ENCODE measurements at places on chromosomes 13 and 19.

GRCh38 chr19:16376241-16376640 is 51.6 kb downstream of the KLF2 start:
- DNase-seq = no peak

DNA sequence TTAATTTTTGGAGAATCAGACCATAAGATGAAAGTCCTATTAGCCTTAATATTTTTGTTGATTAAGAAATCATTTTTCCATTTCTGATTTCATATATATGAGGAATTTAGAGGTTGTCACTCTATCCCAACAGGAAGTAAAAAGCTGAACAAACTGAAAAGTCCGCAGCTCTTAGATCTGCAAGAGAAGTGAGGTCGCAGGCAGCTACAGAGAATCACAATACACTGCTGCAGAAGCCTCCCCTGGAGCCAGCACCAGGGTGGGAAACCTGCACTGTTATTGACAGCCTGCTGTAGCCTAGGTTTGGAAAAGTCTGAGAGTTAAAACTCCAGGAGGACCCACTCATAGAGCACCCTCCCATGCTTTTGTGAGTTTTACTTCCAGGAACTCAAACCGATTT is 29.9 kb downstream of the TNFRSF19 start:
- no peak for DNase-seq

GRCh38 chr19:13712767-13713201 is 51.5 kb upstream of the MRI1 start:
- no peak for DNase-seq

DNA sequence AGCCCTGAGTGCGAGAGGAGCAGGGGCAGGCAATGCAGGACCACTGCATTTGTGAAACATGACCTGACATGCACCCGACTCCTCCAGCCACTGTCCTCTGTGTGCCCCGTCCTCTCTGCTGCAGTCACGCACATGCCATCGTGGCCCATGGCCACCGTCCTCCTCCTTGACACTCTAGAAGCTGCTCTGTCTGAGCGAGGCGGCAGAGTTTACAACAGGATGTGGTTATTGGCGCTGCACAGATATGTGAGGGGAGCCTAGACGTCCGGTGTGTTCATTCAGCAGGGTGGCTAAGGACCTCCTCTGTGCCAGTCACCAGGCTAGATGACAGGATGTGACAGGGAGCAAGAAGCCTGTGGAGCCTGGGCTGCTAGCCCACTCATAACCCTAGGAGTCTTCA is 277.8 kb downstream of the FOXO1 start:
- DNase-seq = no peak

DNA sequence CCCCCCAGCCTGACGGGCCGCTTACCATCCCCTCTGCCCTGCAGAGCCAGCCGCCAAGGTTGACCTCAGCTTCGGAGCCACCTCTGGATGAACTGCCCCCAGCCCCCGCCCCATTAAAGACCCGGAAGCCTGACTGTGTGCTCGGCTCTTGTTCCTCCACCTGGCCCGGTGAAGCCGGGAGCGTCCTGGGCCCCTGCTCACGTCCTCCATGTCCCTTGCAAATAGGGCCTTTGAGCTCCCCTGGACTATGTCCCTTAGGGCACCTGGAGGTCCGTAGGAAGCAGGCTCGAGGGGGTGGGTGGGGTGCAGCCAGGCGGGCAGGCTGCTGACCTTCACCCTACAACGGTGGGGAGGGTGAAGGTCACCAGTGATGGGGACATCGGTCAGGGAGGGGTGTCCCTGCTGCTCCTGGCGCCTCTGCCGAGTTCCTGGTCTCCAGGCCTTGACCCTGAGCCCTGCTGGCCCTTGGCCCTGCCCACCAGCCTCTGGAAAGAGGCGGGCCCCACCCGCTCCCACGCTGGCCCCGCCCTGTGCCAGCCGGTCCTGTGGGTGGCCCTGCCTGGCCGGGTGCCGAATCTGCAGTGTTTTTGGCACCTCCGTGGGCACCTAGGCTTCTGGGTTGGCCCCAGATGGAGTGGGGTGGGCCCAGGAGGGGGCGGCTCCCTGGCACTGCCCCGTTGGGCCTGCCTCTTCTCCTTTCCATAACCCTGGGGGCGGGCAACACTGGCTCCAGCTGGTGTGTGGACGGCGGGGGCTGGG is 3.3 kb downstream of the ATP5F1D start:
- DNase-seq = no peak

GRCh38 chr19:16115301-16116039 is 3.8 kb downstream of the RAB8A start:
- peak; percentile 23 for DNase-seq

- DNase-seq = no peak
Observed at GRCh38 chr13:31261241-31261640, 61.5 kb downstream of the B3GLCT start.

DNA sequence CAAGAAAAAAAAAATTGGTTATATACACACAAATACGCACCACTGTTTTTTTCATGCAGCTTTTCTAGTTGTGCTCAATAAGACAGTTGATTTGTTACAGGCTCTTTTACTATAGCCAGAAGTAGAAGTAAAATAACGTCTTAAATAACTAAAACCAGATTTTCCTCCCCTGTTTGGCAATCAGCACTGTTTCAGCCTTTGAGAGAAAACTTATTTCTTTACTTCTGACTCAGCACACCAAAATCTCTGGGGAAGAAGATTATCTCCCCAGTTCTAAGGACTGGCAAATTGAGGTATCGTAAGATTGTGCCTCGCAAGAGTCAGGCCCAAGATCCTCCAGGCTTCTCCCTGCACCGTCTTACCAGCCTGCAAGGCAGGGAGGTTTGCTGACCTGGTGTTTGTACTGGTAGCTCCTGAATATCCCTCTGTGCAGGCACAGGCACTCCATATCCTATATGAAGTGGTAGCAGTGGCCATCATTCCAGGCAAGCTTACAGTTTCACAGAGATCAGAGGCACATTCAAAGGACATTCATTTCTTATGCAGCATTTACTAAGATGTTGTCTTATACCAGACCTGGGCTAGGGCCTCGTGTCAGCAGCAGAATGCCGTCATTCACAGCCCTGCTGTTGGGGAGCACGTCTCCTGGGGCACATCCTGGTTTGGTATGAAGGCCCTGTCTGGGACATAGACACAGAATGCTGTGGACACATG is 268.2 kb downstream of the ZNF536 start:
- DNase-seq = no peak

- DNase-seq = no peak
Observed at GRCh38 chr19:45790942-45791341, 1.7 kb downstream of the DMWD start.

DNA sequence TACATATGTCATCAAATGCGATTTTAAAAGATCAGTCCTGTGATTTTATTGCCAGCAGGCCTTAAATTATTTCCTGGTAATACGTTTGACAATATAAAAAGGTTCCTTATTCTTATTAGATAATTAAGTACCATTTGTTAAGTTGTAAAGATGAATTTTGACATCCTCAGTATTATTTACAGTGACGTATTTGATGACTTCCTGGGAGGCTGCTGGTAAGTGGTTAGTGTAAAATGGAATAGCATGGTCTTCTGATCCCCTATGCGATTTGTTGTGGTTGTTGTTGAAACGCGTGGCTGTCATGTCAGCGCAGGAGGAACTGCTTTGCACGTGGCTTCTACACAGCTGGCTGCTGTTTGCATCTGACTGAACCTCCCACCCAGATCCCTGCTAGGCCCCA is 99.7 kb downstream of the DCLK1 start:
- no peak for DNase-seq

DNA sequence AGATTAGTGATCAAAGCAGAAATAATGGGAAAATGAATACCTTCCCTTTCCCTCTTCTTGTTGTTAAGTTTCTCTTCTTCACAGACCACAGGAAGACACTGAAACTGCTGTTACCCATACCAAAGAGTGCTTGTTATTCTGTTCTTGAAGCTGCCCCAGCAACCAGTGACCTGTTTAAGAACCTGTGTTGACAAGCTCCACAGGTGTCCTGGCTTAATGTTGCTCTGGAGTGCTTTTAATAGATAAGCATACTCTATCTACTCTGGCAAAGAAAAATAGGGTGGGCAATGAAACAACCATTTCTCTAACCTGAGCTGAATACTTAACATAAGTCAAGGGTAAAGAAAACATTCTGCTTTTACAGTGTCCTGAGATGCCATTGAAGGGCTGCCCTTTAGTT is 506.7 kb upstream of the GPC6 start:
- peak; percentile 95 for DNase-seq

- DNase-seq = no peak
Observed at GRCh38 chr19:36254848-36255247, 39.9 kb downstream of the ZNF146 start.

DNA sequence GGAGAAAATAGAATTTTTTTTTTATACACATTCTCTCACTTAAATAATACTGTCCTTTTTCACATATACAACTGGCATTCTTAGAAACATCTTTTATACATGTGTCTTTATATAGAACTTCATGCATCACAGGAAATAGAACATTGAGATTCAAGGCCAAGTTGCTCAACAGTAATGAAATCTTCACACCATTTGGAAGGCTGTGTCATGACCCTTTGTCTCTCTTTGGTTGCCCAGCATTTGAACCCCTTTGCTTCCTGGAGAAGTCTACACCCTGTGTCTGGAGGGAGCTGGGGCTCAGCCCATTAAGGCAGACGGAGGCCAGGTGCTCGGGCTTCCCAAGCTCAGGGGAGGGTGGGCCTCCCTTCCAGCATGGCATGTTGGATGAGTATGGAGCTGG is 41.1 kb downstream of the B3GLCT start:
- DNase-seq = no peak

GRCh38 chr19:55161571-55162322 is 4.2 kb upstream of the TNNI3 start:
- no peak for DNase-seq

DNA sequence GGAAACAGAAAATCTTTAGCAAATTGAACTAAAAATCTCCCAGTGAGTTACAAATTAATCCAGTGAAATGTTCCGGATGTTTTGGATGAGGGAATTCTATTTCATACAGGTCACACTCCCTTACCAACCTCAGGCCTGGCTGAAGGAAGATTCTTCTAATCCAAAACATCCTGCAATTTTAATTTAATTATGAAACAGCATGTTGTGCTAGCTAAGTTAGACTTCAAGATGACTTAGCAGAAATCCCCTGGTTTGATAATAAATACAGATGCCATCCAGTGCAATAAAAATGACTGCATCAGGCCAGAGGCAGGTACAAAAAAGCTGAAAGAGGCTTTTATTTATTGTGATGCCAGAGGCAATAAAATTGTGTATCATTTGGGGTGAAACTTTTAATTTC is 96.7 kb upstream of the CLDN10 start:
- no peak for DNase-seq

DNA sequence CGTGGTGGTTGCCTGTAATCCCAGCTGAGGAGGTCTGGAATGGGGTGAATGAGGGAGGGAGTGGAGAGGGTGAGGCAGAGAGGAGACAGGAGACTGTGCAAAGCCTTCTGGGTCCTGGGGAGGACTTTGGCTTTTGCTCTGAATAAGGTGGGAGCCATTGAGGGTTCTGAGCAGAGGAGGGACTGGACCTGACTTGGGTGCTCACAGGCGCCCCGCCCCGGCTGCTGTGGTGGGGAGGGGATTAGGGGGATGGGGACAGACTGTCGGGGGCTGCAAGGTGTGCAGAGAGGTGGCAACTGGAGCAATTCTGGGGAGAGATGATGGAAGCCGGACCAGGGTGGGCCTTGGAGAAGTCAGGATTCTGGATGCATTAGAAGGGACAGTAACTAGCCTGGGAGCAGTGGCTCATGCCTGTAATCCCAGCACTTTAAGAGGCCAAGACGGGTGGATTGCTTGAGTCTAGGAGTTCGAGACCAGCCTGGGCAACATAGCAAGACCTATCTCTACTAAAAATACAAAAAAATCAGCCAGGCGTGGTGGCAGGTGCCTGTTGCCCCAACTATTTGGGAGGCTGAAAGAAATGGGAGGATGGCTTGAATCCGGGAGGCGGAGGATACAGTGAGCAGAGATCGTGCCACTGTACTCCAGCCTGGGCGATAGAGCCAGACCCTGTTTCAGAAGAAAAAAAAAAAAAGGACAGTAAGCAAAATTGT is 16.1 kb upstream of the NANOS3 start:
- DNase-seq = no peak

GRCh38 chr19:13149628-13150186 is 468 bp downstream of the STX10 start:
- no peak for DNase-seq

- no peak for DNase-seq
Observed at GRCh38 chr13:42686165-42686564, 95.2 kb upstream of the FAM216B start.

- DNase-seq = no peak
Observed at GRCh38 chr13:74796157-74796556, 662.0 kb upstream of the KLF12 start.

DNA sequence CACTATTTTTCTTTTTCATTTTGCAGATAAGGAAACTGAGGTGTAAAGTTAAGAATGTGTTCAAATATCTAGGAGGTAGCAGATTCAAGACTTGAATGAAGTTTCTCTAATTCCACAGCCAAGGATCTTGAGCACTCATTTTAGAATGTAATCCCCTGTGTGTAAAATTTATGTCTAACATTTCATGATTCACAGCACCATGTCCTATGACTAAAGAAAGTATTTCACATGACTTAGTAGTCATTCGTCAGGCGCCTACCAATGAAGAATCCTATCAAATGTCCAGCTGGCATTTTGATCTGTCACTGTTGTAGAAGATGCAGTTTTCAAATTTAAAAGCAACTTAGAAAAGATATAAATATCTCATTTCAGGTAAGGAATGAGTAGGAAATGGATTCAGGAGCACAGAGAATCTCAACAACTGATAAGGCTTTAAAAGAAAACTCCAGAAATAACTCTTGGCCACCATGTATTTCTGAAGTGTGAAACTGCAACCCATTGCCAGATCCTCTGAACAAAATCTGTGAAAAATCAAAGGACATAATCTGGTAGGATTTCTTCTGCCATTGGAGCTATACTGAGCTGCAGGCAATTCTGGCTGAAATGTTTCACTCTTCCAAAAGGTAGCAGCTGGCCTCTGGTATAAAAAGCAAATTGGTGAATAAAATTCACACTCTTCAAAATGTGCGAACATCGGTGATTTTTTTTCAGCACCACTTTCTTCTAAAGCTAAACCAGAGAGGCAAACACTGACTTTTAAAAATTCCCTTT is 92.2 kb downstream of the DCLK1 start:
- no peak for DNase-seq

GRCh38 chr19:10390652-10391286 is 10.4 kb upstream of the TYK2 start:
- peak; percentile 24 for DNase-seq

DNA sequence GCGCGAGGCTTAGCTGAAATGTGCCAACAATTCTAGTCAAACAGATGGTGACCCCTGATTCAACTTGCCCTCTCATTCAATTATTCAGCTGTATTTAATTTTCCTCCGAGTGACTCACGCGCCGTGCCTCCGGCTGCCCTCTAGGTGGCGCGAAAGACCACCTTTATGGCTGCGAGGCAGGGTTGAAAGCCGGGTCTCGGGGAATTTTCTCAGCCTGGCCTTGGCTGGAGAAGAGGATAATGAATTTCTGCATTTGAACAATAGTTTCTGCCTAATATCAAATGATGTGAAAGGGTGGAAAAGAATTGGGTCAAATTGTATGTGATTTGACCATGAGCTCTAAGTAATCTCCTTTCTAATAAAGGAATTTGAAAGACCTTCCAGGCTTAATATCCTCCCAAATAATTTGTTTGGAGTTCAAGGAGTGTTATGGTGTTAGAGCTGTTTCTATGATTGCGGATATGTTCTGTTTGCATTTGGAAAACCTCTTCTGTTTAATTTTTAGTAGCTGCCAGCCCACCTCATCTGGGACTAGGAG is 310.9 kb downstream of the ZNF536 start:
- DNase-seq = peak; percentile 33
